Astrocyte (in vitro differentiated cells and primary cell): ENCODE measurements at places on chromosomes 2 and 18.

- no peak for DNase-seq
Measured at GRCh38 chr2:131043199-131044074, 49.8 kb downstream of the FAM168B start.

DNA sequence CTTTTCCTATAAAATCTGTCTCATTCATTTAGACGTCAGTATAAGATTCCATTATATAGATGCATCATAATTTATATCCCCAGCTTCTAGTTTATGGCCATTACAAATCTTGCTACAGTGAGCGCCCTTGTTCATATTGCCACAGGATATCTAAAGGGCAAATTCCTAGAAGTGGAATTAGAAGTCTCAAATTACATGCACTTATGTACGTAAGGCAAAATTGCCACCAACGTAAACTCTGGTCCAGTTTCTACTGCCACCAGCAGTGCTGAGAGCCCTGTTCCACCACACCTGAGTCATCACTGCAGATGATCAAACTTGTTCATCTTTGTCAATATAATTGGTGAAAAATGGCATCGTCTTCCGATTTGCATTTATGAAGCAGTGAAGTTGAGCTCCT lies 90.9 kb upstream of the ID2 start:
- no peak for DNase-seq

- DNase-seq = no peak
Measured at GRCh38 chr18:26424428-26425147, 123.8 kb downstream of the KCTD1 start.

- peak; percentile 67 for DNase-seq
Measured at GRCh38 chr2:6826081-6826913, 39.4 kb downstream of the CMPK2 start.

GRCh38 chr2:238450440-238450861 lies 23.7 kb downstream of the ASB1 start:
- no peak for DNase-seq

- DNase-seq = peak; percentile 93
Measured at GRCh38 chr2:239328351-239329191, 72.2 kb downstream of the HDAC4 start.

GRCh38 chr18:72721330-72721729 lies 146.5 kb downstream of the NETO1 start:
- DNase-seq = no peak

- no peak for DNase-seq
Measured at GRCh38 chr2:105313877-105314276, 15.7 kb downstream of the TGFBRAP1 start.

GRCh38 chr18:5738526-5738925 lies 156.8 kb downstream of the TMEM200C start:
- no peak for DNase-seq
